ENCODE measurements at places on chromosomes 13 and 19.

DNA sequence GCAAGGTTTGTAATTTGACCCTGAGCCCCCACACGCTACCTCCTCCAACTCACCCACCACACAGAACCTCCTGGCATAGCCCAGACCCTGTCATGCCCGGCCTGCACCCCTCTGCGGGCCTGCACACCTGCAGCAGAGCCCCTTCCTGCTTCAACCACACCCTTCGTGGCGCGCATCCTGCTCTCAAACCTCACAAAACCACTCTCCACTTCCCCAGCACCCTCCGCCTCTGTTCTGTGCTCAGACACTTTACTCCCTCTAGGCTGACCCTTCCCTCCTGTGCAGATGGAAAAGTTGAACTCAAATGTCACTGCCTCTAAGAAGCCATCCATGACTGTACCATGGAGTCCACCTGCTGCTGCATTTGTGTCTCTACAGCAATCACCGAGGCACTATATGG is 28.5 kb downstream of the FAAP24 start:
- peak; percentile 3 for DNase-seq

DNA sequence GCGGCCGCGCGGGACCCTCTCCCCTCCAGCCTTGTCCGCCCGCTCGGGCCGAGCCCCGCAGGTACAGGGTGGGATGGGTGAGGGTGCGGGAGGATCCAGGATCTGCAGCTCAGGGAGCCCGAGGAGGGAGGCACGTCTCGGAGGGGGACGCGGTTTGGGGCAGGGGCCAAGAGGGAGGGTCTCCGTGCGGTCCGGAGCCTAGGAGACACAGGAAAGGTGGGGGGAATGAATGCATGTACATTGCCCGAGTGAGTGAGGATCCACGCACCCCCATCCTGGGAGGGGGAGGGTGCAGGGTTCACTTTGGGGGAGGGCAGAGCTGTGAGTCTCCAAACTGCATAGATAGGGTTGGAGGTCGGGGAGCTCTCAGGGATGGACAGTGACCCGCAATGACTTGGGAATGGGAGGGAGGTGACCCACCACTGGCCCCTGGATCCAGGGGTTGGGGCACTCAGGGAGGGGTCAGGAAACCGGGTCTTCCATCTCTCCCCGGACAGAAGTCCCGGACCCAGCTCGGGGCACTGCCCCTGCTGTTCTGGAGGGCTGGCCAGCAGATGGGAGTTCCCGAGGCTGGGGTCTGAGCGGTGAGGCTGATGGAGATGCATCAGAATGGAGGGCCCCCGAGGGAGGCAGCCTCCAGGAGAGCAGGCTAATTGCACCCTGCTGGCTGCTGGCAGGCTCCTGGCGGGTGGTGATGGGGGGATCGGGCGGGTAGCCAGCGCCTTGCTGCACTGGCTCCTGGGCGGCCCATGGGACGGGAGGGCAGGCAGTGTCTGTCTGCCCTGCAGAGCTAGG is 547 bp downstream of the KCNN1 start:
- no peak for DNase-seq

DNA sequence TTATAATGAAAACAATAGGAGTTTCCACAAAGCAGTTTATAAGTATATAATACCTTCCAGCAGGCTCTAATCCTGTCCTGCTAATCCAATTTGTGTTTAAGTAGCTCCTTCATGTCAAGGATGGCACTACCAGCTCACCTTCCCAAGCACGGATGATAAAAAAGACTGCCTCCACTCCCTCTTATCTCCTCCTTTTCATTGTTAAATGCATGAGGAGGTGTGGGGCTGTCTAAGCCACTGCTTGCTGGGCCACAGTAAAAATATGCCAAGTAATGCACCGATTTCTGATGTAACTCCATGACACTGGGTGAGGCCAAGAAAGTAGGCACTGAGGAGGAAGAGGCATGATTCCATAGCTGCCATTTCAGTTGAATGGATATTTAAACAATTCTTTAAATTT is 193.1 kb downstream of the ZIC5 start:
- DNase-seq = no peak

DNA sequence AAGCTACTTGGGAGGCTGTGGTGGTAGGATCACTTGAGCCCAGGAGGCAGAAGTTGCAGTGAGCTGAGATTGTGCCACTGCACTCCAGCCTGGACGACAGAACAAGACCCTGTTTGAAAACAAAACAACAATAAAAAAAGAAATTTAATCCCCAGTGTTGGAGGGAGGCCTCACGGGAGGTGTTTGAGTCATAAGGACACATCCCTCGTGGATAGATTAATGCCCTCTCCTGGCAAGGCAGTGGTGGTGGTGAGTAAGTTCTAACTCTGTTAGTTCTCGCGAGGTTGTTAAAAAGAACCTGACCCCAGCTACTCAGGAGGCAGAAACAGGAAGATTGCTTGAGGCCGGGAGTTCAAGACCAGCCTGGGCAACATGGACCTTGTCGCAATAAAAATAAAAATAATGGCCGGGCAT is 27.6 kb upstream of the SIN3B start:
- DNase-seq = no peak

GRCh38 chr13:90738881-90739280 is 608.6 kb upstream of the MIR17HG start:
- DNase-seq = no peak

GRCh38 chr19:5480427-5480836 is 25.2 kb downstream of the ZNRF4 start:
- DNase-seq = peak; percentile 6

DNA sequence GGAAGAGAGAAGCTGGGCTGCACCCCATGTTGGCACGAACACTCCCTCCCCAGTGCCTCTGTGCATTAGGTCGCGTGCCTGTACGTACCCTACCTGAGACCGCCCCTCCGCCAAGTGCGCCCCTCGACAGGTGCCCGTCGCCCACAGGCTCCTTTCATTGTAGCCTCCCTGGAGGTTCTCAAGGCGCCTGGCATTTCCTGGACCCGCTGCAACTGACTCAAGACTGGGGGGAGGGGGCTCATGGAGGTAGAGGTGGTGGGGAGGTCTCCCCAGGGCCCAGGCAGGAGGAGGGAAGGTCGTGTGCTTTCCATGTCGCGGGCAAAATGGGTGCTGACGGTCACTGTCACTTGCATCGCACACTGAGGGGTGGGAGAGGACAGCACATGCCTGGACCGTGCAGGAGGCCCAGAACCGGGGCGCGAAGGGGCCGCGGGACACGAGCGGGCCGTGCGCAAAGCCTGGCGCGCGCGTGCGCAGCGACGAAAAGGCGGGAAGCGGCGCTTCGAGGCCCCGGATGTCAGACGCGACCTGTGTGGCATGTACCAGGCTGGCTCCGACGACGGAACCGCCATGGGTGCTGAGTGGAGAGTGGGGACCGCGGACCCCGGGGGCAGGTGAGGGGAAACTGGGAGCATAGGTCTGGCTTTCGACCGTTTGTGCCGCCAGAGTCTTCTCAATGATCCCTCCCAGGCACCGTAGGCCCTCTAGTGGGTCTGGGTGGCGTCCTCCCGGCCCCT is 16.5 kb downstream of the NFIX start:
- no peak for DNase-seq

- DNase-seq = no peak
These were observed 1431.0 kb upstream of the SPRY2 start for GRCh38 chr13:81771951-81772350.

GRCh38 chr19:19655051-19655594 is 8.4 kb downstream of the ATP13A1 start:
- DNase-seq = no peak

DNA sequence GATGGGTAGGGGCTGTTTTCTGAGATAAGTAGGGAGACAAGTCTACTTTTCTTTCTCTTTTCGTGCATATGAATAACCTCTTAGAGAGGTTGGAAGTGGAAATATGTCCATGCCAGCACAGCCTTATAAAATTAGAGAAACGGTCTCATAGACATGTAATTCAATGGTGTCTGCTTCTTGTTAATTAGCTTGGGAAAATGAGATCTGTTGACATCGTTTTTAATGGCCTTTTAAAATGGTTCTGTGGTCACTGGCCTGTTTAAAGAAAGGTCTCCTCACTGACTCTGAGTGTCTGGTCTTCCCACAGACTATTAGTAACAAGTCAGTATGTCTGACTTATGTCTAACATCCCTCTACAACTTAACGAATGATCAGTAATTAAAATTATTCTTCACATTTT is 487.1 kb downstream of the SLITRK6 start:
- no peak for DNase-seq

DNA sequence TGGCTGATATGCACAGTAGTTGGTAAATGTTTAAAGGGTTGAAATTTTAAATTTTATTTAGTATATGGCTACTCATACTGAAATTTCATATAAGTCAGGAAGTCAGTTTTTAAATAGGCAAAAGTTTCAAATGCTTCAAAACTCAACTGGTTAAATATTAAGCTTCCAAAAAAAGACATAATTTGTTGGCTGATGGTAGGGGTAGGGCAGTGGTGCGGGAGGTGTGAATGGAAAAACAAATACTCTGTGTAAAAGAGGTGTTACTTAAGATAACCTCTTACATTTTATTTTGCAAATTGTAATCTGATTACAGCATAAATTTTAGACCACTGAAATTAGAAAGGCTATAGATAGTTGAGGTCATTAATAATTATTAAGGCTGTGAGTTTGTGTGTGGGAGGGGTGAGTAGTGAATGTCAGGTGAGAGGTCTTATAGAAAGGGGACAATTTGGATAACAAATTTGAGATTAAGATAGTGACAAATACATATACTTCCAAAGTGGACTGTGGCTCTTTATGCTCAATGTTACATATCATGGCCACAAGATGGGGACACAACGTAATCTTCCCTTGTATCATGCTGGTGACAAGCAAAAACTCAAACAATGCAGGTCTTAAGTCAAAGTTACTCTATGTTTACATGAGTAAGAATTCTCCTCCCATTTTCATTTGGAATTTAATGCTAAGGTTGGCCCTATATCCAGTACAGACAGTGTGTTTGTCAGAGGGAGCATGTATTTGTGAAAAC is 36.6 kb upstream of the OXGR1 start:
- no peak for DNase-seq

- DNase-seq = no peak
These were observed 12.7 kb upstream of the HNRNPL start for GRCh38 chr19:38862321-38863059.

- no peak for DNase-seq
These were observed 2.8 kb upstream of the FBXO17 start for GRCh38 chr19:38978326-38978689.

GRCh38 chr13:94239135-94239534 is 240.3 kb downstream of the DCT start:
- DNase-seq = no peak

GRCh38 chr13:19053561-19053960 is 128.1 kb downstream of the TUBA3C start:
- DNase-seq = no peak

DNA sequence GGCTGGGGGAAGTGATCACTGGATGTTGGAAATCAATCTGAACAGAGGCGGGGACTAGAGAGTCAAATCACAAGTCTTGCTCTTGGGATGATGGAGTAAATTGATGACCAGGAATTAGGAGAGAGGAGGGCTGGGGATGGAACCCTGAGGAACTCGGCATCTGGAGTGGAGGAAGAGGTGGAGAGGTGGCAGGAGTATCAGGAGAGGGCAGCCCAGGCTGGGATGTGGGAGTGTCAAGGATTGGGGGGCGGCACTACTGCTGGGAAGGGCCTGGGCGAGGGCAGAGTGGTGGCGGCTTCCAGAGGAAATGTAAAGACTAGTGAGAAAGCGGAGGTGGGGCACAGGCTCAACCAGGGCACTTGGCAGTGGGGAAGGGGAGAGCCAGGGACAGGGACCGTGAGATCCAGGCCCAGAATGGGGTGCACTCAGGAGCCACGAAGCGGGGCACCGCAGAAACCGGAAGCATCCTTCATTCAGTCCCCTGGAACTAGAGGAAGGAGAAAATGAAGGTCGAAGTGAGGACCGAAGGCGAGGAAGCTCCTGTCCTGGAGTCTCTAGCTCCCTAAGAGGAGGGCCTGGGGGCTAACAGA is 81.2 kb upstream of the GPR183 start:
- DNase-seq = no peak

DNA sequence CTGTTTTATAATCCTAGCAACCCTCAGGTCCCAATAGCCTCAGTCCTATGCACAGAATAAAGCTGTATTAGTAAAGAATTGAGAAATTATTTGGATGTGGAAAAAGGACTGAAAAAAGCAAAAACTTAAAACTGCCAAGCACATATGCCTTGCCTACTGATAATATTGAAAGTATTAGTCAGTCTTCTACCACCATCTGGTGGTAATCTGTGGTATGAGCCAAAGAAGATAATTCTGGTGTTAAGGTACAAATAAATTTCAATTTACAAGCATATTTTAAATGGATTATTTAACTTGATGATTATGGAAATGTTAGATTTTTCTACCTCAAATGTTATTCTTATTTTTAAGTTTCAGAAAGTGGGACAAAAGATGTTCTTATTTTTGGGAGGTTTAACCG is 460.3 kb upstream of the KLHL1 start:
- DNase-seq = no peak

DNA sequence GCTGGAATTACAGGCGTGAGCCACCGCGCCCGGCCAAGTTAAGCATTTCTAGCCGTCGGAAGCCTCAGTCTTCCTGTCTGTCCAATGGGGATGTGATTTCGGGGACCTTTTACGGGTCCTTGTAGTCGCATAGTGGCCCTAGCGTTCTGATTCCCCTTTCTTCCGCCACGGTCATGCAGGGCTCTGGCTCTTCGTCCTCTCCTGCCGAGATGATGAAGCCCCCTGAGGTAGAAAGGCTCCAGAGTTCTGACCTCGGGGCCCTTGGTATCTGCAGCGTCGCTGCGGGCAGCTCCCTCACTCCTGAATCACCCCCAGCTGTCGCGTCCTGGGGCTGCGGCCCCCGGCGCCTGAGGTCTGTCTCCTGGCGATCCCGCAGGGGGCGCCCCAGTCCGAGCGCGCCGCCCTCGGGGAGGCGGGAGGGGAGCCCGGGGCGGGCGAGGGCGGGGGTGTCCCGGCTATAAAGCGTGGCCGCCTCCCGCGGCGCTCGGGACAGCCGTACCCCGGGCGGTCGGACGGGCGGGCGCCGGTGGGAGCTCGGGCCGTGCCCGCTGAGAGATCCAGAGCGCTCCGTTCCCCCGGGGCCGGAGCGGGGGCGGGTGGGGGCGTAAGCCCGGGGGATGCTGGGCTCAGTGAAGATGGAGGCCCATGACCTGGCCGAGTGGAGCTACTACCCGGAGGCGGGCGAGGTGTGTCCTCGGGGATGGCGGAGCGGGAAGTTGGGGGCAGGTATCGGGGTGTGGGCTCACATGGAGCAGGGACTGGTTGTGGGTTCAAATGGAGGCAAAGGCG is at the start of gene FOXA3:
TSS of gene FOXA3 (plus strand) at position 487 of the 789 bp plus-strand sequence. CDS start at position 618, 131 bp downstream.
- no peak for DNase-seq

GRCh38 chr19:54873990-54874389 is at the start of gene FCAR:
FCAR (plus strand) TSS chr19:54874235; CDS start chr19:54874290, 55 bp downstream.
- no peak for DNase-seq

DNA sequence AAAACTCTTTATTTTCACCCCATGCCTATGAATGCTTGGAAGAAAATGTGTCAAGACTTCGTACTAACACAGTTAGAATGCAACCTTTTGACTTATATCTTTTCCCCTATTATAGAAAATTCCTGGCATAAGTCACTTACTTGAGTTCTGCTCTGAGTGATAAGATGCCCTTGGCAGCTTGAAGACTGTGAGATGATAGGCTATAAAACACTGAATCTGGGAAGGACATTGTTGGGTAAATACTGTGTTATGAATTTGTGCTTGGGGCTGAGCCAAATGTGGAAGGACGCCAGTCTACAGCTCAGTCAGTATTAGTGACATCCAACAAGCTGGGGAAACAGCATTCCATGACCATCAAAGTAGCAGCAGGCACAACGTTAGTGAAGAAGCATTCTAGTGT is 368.0 kb upstream of the SGCG start:
- DNase-seq = no peak
